ENCODE measurements at places on chromosomes 1 and 21.

DNA sequence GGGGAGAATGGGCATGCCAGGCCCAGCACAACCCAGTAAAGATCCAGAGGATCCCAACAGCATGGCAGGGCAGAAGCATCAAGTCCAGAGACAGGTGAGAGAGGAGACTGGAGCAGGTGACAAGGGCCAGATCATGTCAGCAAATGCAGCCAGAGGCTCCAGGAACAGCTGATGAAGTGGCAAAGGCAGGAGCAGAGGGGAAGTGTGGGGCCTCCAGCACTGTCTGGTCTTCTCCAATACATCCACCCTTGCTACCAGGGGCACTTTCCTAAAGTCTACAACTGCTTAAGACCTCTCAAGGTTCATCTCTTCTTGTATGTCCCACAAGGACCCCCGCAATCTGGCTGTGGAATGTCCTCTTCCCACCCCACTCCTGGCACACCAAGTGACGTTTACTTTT lies 17.4 kb downstream of the FAM163A start:
- DNase-seq, result no peak

- DNase-seq, result no peak
Measured at GRCh38 chr1:42736571-42737200, 3.4 kb downstream of the CLDN19 start.

DNA sequence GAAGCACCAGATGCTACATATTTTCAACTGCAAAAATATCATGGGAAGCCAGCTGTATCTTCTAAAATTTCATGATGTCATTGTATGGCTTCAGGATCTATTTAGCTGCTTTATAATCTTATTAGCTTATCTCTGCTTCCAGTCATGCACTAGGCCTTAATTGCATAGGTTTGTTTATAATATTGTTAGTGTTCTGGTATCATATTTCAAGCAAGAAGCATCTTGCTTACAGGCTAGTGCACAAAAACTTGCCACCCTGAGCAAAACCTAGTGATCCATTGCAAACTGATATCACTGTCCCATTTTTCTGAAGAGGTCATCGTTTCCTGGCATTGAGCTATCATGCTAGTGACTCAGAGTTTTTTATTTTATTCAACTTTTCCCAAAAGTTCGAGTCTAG lies 15.7 kb upstream of the NRIP1 start:
- DNase-seq, result no peak

GRCh38 chr1:38210021-38210894 lies 163.7 kb upstream of the POU3F1 start:
- DNase-seq, result no peak

GRCh38 chr1:21143752-21144151 lies 32.9 kb downstream of the EIF4G3 start:
- DNase-seq, result no peak

DNA sequence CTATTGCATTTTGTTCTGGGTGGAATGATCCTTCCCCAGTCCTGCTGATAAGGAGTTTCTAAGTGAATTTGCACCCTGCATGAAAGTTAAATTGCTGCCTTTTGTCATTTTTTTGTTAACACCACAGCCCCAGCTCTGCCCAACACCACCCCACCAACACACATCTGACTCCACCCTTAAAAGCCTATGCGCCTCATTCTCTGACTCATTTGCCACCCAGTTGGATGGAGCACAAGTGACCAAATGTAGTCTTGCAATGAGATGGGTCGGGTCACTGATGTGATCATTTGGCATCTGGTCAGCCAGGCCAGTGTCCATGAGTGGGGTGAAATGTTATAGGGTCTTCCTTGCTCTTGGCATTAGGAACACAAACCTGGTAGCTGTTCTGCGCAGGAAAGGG lies 256.8 kb downstream of the KAZN start:
- DNase-seq, result no peak

- DNase-seq, result no peak
Measured at GRCh38 chr1:181151378-181152326, 63.2 kb downstream of the IER5 start.

GRCh38 chr1:185964946-185965345 lies 230.8 kb downstream of the HMCN1 start:
- no peak for DNase-seq

GRCh38 chr1:172375211-172375631 lies 45.3 kb upstream of the C1orf105 start:
- no peak for DNase-seq

DNA sequence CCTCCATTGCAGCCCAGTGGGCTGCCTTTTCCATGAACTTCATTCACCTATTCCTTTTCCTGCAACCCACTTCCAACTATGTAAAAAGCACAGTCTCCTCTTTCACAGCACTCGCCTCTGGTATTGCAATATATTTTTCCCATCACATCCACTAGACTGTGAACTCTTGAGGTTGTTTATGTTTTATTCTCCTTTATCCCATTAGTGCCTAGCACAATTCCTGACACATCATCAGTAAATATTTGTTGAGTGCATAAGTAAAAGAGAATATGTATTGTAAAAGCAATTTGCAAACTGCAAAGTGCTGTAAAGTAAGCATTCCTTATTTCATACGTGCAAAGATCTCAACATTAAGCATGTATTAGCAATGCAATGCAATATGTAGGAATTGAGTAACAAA lies 27.9 kb upstream of the NRIP1 start:
- DNase-seq, result no peak

DNA sequence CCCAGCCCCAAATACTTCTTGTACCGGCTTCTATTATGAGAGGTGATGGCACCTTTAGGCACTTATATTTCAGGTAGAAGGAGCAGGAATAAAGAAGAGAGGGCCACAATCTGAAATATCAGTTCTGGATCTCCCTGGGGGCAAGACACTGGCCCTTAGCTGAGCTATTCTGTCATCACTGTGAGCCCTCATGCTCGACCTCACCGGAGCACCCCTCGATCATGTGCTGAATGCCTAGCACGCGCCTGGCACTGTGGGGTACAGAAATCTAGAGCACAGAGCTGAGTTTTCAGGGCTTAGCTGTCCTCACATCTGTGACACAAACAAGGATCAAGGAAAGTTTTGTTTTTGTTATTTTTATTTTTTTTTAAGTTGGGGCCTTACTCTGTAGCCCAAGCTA lies 7.6 kb upstream of the MX1 start:
- no peak for DNase-seq

GRCh38 chr1:161707503-161707902 lies 474 bp downstream of the FCRLA start:
- DNase-seq, result no peak

GRCh38 chr1:112790920-112791722 lies 76.0 kb upstream of the PPM1J start:
- DNase-seq, result no peak

DNA sequence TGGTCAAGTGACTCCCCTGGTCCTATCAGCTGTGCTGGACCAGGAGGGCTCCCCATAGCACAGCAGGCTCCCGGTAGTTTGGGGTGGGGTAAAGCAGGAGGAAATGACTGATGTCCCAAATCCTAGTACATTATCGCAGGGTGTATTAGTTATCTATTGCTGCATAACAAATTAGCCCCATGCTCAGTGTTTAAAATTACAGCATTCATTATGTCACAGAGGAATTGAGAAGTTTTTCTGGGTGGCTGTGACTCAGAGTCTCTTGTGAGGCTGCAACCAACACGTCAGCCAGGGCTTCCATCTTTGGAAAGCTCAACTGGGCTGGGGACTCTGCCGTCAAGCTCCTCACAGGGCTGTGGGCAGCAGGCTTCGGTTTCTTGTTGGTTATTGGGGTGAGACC lies 34.3 kb upstream of the LAPTM5 start:
- DNase-seq, result no peak

DNA sequence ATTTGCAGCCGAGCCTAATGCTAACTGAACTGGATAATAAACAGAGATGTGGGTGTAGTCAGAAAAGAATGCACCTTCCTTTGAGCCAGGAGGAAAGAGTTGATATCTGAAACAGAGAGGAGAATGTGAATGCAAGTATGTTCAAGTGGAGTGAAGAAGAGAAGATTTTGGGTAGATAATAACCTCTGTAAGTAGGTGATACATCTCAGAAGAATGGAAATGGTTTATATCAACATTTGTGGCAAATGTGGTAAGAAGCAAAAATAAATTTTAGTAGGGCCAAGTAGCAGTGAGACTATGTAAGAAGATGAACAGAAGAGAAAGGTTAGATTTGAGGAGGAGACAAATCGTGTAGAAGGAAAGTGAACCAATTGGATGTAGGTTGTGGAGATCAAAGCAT lies 1.7 kb upstream of the DNTTIP2 start:
- DNase-seq, result no peak

DNA sequence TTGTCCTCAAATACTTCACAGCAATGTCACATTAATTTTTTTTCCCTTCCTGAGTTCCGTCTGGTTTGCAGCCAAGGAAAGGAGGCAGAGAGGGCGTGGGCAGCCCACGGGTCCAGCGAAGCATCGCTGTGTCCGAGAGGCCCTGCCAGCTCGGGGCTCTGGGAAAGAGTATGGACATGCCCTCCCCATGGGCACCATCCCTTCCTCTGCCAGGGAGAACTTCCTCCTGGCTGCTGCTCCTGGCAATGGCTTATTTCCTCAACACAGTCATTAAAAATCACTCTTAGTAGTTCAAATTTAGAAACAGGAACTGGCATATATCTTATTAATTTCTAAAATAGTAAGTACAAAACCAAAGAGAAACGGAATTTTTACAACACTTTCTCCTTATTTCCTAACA lies 115.4 kb downstream of the RIPK4 start:
- DNase-seq, result no peak

DNA sequence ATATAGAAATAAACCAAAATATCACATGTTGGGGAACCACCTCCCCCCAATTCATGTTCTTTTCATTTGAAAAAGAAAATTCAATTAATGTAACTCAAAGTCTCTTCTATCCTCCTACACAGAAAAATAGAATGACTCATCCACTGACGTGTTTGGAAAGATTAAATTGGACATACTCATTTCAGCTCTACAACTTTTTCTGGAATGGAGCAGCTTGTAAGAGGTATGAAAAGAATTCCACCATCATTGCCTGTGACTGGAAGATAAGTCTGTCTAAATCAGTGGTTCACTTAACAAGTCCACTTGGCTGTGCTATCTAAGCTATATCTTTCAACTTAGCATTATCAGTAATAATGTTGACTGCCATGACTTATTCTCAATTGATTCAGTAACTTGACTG lies 702.3 kb downstream of the BRINP3 start:
- no peak for DNase-seq

DNA sequence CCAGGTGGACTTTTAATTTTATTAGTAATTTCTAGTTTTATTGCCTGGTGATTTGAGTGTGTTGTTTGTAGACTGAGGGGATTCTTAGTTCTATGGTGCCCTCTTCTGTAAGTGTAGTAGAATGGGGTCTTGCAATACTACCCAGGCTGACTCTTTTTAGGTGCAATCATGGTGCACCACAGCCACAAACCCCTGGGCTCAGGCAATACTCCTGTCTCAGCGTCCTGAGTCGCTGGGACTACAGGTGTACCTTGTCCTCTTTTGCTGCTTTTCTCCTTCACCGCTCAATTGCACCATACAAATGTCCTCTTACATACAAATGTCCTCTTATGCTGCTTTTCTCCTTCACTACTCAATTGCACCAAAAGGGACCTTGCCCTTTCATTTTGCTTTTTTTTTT lies 43.1 kb downstream of the SCP2 start:
- no peak for DNase-seq

Data from stimulated activated CD8-positive, alpha-beta memory T cell treated with anti-CD3 and anti-CD28 coated beads, Interleukin-2, amount 100 ng/mL, for 1 hour (primary cell).